ENCODE measurements at places on chromosomes 1 and 21.

DNA sequence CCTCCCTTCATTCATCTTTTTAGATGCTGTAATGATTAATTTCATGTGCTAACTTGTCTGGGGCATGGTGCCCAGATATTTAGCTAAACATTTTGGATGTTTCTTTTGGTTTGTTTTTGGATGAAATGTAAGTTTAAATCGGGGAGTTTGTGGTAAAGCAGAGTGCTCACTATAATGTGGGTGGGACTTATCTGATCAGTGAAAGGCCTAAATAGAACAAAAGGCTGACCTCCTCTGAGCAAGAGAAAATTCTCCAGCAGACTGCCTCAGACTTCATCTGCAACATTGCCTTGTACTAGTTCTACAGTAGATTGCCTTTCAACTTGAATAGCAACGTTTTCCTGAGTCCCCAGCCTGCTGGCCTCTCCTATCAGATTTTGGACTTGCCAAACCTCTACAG lies 183.6 kb downstream of the S1PR1 start:
- DNase-seq = no peak

DNA sequence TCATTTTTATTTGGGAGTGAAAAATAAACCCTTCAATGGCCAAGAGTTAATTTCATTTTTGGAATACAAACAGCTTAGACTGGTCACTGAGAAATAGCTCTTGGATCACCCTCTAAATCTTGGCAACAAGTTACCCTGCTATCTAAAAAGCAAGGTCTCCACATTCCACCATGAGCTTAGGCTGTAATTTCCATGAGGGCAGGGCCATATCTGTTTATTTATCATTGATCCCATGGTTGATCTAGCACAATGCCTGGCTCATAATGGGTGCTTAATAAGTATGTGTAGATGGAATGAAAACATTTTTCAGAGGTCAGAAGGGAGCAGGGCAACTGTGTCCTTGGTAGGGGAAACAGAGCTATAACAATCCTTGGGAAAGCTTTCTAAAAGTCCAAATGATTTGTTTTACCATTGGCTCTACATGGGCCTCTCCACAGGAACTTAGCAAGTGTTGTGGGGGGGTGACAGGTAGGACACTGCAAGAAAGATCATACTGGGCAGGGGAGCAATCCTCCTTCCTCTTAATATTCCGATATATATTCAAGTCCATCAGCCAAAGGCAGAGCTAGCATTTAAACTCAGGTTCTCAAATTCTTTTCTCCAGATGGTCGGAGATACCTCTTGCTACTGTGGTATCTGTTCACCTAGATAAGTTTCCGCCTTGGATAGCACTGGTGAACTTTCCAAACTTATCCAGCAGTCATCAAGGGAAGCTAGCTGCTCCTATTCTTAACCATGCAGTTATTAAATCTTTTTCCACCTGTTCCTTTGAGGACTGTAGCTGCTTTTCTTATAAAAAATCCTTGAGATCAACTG lies 53.1 kb upstream of the PTCH2 start:
- DNase-seq = no peak

DNA sequence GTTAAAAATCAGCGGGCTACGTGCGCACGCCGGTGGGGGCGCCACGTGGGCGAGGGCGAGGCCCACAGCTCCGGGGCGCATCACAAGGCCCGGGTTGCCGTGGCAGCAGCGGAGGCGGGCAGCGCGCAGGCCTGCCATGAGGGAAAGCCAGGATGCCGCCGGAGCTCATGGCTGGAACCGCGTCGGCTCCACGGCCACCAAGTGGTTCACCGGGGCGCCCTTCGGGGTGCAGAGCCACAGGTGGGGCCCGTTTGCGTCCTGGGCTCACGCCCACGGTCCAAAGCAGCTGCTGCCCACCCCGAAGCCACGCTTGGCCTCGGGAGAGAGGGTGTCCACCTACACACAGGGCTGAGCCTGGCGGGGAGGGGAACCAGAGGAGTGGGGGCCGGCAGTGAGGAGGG lies 4.9 kb upstream of the TTC22 start:
- DNase-seq = no peak

GRCh38 chr1:22383526-22384294 lies 67.9 kb upstream of the ZBTB40 start:
- no peak for DNase-seq

DNA sequence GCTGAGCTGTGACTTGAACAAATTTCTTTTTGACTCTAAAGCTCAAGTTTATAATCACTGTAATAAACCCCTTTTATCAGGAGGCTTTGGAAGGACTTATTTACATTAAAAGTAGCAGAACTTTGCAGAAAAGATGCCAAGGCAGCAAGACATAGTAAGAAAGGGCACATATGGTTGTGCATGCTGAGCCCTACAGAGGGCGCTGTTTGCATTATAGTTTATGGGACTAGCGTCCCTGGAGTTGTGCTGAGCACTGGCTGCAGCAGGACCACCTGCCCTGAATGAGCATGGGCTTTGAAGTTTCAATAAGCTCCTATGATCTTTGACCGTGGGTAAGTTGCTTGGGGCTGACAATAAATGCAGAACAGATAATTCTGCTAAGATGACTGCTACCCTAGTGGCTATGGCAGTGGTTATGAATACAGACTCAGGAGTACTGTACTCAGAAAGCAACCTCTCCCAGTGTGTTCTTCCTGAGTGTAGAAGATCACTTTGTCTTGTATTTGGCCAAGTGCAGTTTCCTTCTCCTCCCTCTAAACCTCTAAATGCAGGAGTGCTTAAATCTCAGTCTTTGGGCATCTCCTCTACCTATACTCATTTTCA lies 45.4 kb upstream of the USP1 start:
- peak; percentile 22 for DNase-seq

GRCh38 chr1:60889709-60890108 lies 192.7 kb upstream of the NFIA start:
- no peak for DNase-seq

DNA sequence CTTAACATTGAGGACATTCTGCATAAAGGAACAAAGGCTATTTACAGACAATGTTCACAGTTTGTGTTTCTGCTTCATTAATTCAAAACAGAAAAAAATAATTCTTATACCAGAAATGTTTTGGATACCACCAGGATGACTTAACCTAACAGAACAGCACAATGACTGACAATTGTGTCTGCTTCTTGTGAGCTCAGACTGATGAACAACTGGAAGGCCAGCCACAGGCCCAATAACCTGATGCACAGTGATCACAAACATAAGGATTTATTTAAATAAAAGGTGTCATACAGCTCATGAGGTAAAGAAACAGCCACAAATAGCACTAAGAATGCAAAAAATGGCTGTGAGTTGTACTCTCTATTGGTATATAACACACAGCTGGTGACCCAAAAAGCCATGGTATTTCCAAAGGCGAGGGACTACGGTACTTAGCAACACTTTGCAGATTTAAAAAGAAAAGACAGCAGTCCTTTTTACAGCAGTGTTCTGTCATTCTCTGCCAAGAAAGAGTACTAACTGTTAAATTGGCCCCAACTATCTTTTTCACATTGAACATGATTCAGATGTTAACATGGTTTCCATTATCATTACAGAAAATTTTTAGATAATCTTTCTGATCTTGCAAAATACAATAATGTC lies 32.1 kb upstream of the DDAH1 start:
- DNase-seq = no peak

- DNase-seq = no peak
Measured at GRCh38 chr1:92929461-92929860, 31.8 kb downstream of the DIPK1A start.

DNA sequence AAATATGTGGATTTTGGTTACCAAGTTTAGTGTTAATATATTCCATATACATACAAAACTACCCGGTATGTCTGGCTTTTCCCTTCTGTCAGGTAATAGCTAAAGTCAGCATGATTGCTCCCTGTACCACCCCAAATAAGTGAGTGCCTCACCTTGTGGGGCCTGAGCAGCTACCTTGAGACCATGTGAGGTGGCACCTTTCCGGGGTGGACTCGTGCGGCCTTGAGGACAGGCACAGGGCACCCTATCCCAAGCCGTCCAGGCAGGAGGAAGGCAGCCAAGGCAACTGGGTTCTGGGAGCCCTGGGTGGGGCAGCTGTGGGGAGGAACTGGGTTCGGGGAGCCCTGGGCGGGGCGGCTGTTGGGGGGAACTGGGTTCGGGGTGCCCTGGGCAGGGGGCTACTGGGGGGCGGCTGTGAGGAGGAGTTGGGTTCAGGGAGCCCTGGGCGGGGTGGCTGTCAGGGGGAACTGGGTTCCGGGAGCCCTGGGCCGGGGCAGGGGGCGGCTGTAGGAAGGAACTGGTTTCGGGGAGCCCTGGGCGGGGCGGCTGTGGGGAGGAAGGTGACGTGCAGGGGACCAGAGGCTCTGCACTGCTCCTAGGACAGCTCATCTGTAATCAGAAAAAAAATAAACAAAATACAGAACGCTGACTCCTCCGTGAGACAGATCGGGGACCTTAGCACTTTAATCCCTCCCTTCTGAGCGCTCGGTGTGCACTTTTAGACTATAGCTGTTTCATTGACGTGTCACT lies 63.3 kb downstream of the POFUT2 start:
- no peak for DNase-seq

DNA sequence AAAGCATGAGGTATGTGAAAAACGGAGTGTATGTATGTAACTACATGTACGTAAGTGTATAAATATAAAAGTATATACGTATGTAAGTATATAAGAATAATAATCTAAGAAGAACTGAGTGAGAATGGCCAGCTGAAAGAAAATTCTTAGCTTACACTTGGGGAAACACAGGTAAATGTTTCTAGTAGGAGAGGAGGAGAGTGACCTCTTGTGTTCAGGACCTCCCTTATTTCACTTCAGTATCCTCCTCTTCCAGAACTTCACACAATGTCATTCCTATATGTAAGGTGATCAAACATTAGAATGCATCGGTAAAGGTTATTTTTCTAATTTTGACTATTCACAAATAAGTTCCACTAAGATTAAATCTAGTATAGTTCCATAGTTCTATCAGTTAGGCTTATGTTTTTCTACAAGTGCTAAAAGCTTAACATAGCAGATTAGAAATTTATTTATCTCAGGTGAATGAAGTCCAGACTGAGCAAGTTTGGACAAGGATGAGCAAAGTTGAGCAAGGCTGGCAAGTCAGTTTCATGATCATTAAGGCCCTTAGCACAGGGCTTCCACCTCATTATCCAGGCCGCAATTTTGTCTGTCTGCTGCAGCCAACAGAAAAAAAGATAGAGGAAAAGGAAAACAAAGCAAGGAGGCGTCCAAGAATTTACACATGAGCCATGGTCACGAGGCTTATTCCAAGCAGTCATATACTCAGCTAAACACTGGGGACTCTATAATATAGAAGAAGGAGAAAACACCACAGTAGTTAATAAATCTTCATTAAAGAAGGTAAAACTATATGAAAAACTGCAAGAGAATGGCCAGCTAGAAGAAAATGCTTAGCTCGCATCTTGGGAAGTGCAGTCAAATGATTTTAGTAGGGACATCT lies 7.1 kb upstream of the MROH9 start:
- DNase-seq = no peak

DNA sequence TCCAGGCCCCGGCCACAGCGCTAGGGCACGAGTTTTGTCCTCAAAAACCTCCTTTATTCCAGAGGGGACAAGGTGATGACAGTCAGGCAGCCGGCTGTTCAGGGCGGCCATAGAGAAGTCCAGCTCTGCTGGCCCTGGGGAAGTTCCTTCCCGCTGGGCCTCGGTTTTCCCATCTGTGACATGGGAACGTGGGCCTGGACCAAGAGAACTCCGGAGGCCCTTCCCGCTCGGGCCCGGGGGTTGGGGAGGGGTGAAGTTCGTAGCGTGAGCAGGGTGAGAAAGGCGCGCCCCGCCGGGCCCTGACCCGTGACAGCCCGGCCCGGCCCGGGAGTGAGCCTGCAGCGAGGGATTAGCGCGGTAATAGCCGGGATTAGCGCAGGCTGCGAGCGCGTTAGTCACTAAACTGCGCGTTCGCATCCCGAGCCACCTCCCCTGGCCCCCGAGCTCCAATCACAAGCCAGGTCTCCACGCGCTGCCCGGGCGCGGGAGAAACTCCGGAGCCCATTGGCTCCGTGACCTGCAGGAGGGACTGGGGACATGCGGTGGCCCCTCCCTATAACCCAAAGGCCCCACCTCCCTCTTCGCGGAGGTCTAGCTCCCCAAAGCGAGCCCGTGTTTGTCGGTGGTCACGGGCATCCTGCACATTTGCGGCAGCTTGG lies 29.8 kb upstream of the PADI2 start:
- DNase-seq = no peak

GRCh38 chr21:25564349-25564948 lies 42.8 kb downstream of the MRPL39 start:
- no peak for DNase-seq

GRCh38 chr1:19351873-19352272 lies 39.7 kb downstream of the SLC66A1 start:
- no peak for DNase-seq

DNA sequence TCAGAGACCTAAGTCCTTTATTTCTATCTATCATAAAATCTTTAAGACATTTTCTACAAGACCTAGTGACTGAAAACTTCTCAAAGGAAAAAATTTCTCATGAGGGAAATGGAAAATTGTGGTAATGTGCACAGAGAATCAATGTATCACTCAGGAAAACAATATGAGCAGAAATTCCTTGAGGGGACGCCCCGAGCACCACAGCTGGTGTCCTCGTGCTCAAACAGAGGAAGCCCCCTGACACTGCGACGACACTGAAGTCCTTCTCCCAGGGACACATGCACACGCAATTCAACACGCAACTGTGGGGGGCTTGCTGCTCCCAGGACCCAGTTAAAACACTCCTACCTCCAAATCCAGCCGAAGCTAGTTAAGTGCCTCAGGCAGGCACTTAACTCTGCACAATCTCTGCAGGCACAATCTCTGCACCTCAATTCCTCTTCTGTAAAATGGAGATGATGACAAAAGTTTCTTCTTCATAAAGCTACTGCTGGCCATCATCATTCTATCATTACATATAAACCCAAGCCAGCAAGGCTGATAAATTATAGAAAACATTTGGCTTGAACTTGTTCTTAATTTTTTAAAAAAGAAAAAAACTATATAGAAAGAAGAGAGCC lies 16.0 kb downstream of the ZBTB17 start:
- no peak for DNase-seq

GRCh38 chr1:186575348-186575747 lies 104.9 kb downstream of the PTGS2 start:
- no peak for DNase-seq

DNA sequence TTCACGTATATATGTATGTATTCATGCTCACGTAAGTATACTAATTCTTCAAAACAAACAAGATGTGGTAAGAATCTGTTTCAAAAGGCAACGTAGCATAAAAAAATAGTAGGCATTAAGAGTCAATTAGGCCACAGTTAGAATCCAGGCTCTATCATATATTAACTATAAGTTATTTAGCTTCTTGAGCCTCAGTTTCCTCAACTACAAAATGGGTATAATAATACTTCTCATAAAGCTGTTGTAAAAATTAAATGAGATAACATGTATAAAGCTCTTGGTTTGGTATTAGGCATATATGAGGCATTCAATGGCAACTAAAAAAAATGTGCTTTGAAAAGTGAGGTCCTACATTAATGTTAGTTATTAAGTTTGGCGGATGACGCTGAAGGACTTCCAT lies 9.2 kb downstream of the B3GALNT2 start:
- DNase-seq = no peak

GRCh38 chr1:8674481-8674880 lies 143.0 kb downstream of the RERE start:
- no peak for DNase-seq

GRCh38 chr1:16158025-16158424 lies 2.2 kb upstream of the EPHA2 start:
- no peak for DNase-seq

GRCh38 chr1:245466261-245466660 lies 311.5 kb downstream of the KIF26B start:
- DNase-seq = no peak
